ENCODE measurements at places on chromosomes 1 and 21.

- no peak for DNase-seq
Observed at GRCh38 chr1:8170059-8170835, 144.1 kb upstream of the ERRFI1 start.

DNA sequence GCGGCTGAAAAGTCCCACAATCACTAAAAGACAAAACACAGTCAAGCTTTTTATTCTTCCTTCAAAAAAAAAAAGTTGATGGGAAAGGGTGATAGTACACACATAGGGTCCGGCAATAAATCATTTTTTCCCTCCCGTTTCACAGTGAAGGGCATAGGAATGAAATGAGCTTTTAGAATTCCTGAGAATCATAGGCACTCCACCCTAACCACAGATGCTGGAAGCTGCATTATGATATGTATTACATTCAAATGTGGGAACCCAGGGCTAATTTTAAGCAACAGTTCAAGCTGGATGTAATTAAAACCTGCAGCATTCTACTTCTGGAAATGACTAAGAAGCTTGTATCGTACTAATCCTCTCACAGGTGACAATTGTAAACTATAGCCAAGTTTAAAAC, 75.7 kb upstream of the KCNJ15 start:
- no peak for DNase-seq

- no peak for DNase-seq
Observed at GRCh38 chr1:57719274-57719673, 295.4 kb upstream of the DAB1 start.

- DNase-seq, result no peak
Observed at GRCh38 chr1:7679159-7679872, 91.8 kb upstream of the VAMP3 start.

- DNase-seq, result no peak
Observed at GRCh38 chr21:42623694-42624093, 29.7 kb upstream of the PDE9A start.

GRCh38 chr1:55423376-55423775, 208.2 kb upstream of the USP24 start:
- DNase-seq, result no peak

DNA sequence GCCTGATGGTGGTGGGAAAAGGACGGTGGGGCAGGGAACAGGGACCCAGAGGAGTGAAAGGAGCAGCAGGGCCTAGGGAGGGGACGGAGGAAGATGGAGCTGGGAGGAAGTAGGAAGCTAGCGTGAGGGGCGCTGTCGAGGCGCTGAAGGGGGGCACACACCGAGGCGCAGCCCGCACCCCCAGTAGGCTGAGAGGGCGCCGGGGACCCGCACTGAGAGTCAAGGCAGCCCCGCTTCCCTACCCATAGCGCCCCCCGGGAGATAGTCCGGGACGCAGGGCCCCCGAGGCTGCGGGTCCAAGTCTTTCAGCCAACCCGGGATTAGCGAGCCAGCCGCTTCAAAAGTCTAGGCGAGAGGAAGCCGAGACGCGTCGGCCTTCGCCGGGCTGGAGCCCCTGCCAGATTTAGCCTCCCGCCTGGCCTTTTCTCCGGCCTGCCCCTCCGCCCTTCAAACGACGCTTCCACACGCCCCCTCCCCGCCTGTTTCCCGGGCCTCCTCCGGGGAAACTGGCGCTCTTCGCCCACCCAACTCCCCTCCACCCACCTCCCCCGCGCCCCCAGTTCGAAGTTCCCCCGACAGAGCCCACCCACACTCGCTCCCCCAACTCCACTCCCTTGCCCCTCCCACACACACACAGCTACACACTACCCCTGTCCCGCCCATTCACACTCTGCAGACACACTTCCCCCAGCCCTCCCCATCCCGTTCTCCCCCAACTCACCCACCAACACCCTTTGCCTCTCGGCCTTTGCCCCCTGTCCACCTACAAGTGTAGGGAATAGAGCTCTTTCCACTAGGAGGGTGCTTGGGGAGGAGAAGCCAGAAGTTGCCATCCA, 7.8 kb upstream of the PROX1 start:
- no peak for DNase-seq

- no peak for DNase-seq
Observed at GRCh38 chr1:181249186-181249585, 160.7 kb downstream of the IER5 start.

DNA sequence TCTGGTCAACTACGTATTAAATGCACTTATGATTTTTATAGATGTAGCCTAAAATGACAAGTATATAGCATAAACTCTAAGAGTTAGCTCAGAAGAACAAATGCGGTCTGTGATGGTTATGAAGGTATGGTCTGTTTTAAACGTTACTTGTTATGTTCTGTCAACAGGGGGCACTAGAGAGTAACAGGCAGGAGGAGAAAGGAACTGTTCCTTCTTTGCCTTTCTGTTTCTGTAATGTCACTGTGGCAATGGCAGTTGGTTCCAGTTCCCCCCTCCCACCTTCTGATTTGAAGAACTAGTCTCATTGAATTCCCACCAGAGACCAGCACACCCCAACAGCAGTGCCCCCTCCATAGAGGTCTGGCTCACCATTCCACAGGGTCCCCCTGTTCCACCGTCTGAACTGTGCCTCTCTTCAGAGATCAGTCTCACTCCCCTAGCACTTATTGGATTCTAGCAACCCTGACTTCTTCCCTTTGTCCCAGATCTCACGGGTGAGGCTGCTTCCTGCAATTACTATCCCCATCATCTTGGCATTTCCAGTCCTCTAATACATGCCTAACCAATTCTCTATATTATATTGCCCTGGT, 14.0 kb downstream of the KRTAP24-1 start:
- DNase-seq, result no peak

DNA sequence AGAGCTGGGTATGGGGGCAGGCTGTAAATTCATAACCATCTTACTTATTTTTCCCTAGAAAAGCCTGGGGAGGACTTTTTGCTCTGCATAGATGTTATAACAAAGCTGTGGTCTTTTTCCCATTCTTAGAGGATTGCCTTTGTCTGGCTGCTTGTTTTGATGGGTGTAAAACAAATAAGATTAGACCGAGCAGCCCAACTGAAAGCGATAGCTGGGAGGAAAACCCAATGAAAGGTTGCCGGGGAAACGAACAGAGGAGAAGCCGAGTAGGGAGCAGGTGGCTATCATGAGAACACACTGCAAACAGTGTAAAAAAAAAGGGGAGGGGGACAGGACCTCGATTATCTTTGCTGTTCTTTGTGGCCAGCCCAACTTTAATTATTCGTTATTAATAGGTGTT, 1.9 kb downstream of the ELAVL4 start:
- no peak for DNase-seq

- no peak for DNase-seq
Observed at GRCh38 chr1:48853006-48853405, 76.3 kb upstream of the BEND5 start.

GRCh38 chr1:32179193-32179442, 357 bp upstream of the TXLNA start:
- no peak for DNase-seq

GRCh38 chr1:67211589-67212563, 45.6 kb downstream of the IL23R start:
- DNase-seq, result no peak

DNA sequence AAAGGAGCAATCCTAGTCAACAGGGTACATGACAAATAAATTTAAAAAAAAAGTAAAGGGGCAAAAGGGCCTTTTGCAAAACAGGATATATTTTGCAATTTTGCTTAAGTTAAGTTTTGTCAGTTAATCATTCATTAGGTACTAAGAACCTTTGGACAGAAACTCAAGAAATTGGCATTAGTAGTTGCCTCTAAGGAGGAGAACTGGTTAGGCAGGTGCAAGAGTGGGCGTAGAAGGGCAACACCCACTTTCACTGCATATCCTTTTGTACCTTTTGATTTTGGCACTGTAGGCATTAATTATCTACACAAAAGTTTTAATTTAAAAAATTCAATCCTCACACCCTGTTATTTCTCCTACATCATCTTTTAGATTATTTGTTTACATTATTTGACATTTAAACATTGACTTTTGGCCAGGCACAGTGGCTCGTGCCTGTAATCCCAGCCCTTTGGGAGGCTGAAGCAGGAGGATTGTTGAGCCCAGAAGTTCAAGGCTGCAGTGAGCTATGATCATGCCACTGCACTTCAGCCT, 4.3 kb downstream of the DDAH1 start:
- no peak for DNase-seq

- no peak for DNase-seq
Observed at GRCh38 chr1:225670806-225671733, 18.1 kb upstream of the ENAH start.

All from effector CD8-positive, alpha-beta T cell (primary cell).